Mesothelial cell of epicardium (in vitro differentiated cells): ENCODE measurements at places on chromosomes 11 and 22. TPM values are rescaled to one million over a fixed set of nuclear protein-coding genes. Genes with fewer than 3 reads are reported as not detected.
A peak's percentile ranks its signal among the peaks of the same experiment; 100 is the strongest.

DNA sequence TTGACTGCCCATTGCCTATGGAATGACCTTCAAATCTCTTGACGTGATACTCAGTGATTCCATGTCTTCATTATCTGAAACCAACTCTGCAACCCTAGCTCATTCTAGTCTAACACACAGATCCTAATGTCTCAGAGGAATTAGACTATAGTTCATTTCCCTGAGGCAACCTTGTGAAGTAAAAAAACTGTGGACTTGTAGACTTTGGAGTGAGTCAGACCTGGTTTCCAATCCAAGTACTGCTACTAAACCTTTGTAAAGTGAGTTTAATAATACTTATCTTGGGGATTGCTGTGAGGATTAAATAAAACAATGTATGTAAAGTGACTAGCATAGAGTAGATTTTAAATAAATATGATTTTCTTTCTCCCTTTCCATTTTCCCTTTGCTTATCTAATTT, 226.1 kb downstream of the BLID start:
- H3K36me3 ChIP-seq = no peaks in the 10 kb centered on the region
- no peak for DNase-seq
- H3K4me1 ChIP-seq = peaks cover 37% of the 10 kb centered on the region
- no peak overlapping the region for H3K27ac ChIP-seq

DNA sequence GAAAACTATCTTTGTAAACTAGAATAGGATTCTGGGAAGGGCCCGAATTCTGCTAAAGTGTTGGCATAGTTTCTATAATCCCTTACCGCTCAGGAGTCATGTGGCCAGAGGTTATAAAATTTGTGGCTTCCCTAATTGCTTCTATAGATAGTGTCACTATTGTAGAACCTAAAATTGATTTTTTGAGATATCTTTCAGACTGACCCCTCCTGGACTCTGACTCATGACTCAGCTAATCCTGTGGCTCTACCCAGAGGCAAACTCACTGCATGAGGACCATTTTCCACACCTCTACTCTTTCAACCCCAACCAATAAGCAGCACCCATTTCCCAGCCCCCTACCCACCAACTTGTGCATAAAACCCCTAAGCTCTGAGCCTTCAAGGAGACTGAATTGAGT, 61.8 kb upstream of the PRSS23 start:
- peaks cover 43% of the 10 kb centered on the region for H3K4me1 ChIP-seq
- H3K27ac ChIP-seq = no peak overlapping the region
- H3K4me3 ChIP-seq = no peak overlapping the region
- DNase-seq = no peak
- peaks cover 3% of the 10 kb centered on the region for H3K27me3 ChIP-seq

GRCh38 chr22:24474649-24475255, 20.4 kb upstream of the UPB1 start:
- no peak overlapping the region for H3K4me3 ChIP-seq
- H3K4me1 ChIP-seq = peaks cover 14% of the 10 kb centered on the region
- no peaks in the 10 kb centered on the region for H3K27me3 ChIP-seq

- DNase-seq = no peak
- H3K4me3 ChIP-seq = no peak overlapping the region
- no peaks in the 10 kb centered on the region for H3K4me1 ChIP-seq
- peaks cover 13% of the 10 kb centered on the region for H3K27me3 ChIP-seq
These were observed 21.1 kb downstream of the RFPL3 start for GRCh38 chr22:32378707-32379272.

- H3K36me3 ChIP-seq = no peaks in the 10 kb centered on the region
- H3K27me3 ChIP-seq = no peaks in the 10 kb centered on the region
- H3K4me1 ChIP-seq = no peaks in the 10 kb centered on the region
- no peak overlapping the region for H3K4me3 ChIP-seq
- DNase-seq = no peak
- H3K27ac ChIP-seq = no peak overlapping the region
These were observed 2.0 kb upstream of the SAA1 start for GRCh38 chr11:18264035-18264434.

DNA sequence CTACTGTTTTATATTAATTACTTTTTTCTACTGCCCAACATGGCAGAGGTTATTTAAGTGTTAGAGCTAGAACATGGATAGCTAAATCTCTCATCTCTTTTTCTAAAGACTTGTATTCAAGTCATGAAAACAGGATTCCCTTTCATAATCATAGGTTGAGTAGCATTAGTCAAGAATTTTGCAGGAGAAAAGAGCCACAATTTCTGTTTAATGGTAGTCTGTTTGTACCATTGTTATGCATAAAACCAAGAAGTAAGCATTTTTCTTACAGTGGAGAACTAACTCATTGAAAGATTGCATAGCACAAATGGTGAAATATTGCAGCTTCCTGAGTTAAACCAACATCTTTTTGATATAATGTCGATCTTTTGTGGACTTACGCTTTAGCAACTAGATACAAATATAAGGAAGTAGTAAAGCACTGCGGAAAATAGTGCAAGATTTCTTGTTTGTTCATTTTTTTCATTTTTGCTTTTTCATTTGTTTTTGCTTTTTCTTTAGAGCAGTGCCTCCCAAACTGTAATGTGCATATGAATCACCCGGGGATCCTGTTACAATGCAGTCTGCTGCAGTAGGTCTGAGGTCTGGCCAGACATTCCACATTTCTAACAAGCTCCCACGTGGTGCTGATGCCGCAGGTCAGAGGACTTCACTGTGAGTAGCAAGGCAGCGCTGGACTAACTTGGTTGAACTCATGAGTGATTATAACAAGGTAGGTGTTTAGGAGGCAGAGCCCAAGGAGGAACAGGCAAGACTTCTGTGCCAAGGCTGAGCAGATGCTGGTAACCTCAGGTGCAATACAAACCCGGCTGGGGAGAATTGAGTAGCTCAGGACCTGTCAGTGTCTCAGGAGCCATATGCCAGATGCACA, 4.6 kb downstream of the ETS1 start:
- H3K27ac ChIP-seq = peak overlapping the region; percentile 47
- no peaks in the 10 kb centered on the region for H3K36me3 ChIP-seq
- peaks cover 31% of the 10 kb centered on the region for H3K27me3 ChIP-seq
- no peak for DNase-seq

DNA sequence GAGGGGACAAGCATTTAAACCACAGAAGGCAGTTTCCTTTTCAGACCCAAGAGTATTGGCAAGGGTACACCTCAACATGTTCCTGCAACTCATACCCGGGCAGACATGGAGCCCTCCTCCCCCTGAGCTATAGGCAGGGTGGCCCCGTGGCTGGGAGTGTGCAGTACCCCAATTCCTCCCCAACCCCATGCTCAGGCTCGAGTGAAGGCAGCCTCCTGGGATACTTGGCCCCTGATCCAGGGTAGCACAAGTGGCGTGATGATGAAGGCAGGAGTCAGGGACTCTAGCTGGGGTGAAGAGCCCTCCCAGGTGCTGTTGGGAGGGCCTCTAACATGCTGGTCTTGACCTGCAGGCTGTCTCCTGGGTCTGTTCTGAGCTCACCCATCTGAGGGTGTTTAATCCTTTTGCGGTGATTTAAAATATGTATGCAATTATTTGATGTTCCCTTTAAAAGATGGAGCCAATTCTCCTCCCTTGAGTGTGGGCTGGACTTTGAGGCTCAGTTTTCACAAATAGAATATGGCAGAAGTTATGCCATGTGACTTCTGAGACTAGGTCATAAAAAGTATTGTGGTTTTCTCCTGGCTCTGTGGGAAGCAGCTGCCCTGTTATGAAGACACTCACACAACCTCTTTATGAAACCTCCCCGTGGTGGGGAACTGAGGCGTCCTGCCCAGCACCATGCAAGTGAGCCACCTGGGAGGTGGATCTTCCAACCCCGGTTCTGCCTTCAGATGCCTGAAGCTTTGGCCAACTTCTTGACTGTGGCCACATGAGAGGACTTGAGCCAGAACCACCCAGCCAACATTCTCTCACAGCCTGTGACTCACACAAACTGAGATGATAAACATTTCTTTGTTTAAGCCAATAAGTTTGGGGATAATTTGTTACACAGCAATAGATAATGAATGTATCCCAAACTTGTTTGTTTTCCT, 54.7 kb upstream of the NECTIN1 start:
- H3K36me3 ChIP-seq = no peaks in the 10 kb centered on the region
- H3K27ac ChIP-seq = no peak overlapping the region
- H3K27me3 ChIP-seq = peaks cover 10% of the 10 kb centered on the region
- DNase-seq = no peak

GRCh38 chr11:2444821-2445745, at the start of gene KCNQ1:
KCNQ1 (plus strand) TSS chr11:2445008; CDS start chr11:2445099, 91 bp downstream.
- peak within 1 kb of the TSS; percentile 66 for H3K4me3 ChIP-seq
- H3K36me3 ChIP-seq = no peaks in the 10 kb centered on the region
- peaks cover 15% of the 10 kb centered on the region for H3K4me1 ChIP-seq

GRCh38 chr11:85665733-85666132, 804 bp upstream of the CREBZF start:
- H3K4me1 ChIP-seq = peaks cover 26% of the 10 kb centered on the region
- peak overlapping the region; percentile 64 for H3K27ac ChIP-seq
- H3K36me3 ChIP-seq = peaks cover 6% of the 10 kb centered on the region
- peak overlapping the region; percentile 32 for H3K4me3 ChIP-seq
- no peak for DNase-seq
- H3K27me3 ChIP-seq = no peaks in the 10 kb centered on the region

GRCh38 chr11:30478923-30479322, 107.2 kb downstream of the MPPED2 start:
- peaks cover 72% of the 10 kb centered on the region for H3K4me1 ChIP-seq
- peaks cover 25% of the 10 kb centered on the region for H3K36me3 ChIP-seq
- no peaks in the 10 kb centered on the region for H3K27me3 ChIP-seq
- DNase-seq = no peak
- H3K27ac ChIP-seq = peak overlapping the region; percentile 76

DNA sequence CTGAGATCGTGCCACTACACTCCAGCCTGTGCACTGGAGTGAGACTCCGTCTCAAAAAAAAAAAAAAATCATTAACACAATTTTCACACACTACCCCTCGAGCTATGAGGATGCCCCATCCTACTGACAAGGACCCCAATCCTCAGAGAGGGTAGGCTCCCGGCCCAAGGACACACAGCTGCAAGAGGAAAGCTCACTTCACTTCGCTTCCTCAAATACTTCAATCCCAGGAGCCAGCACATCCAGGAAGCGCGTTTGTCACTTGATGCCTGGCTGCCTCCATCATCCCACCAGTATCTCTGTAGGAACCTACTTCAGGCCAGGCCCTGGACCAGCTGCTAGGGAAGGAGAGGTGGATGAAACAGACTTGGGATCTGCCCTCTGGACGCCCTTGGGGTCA, 144.0 kb downstream of the CRYBB2 start:
- DNase-seq = no peak
- H3K4me1 ChIP-seq = no peaks in the 10 kb centered on the region
- H3K4me3 ChIP-seq = no peak overlapping the region

DNA sequence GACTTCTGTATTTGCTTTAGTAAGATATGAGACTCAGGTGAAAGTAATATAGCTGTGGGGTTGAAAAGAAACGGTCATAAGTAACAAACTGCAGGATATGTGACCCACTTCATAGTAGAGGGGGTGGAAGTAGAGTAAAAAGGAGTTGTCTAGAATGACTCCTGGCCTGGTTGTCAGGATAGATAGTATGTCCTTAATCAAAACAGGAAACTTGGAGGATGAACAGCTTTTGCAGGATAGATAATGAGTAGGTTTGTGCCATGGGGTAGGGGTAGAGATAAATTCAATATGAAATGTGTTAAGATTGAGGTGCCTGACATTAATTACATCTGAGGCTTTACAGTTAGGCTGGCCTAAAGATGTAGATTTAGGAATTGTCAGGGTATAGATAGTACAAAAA, 47.0 kb upstream of the B3GNT6 start:
- no peak overlapping the region for H3K4me3 ChIP-seq
- H3K27ac ChIP-seq = no peak overlapping the region
- H3K4me1 ChIP-seq = peaks cover 3% of the 10 kb centered on the region
- H3K27me3 ChIP-seq = no peaks in the 10 kb centered on the region

DNA sequence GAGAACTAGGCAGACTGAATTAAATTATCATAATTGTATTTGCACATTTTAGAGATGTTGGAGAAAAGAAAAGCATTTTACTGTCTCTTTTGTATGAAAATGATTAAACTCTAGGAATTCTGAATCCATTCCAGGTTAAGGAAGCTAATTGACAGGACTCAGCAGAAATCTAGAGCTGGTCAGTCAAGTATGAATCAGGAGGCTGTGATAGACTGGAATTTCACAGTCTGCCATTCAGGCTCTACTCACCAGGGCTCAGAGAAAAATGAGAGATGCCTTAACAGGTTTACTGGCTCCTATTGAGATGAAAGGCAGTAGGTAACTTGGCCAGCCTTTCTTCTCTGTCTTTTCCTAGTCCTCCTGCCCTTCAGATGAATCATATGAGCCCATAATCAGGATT, 693.9 kb upstream of the CHORDC1 start:
- no peaks in the 10 kb centered on the region for H3K36me3 ChIP-seq
- peaks cover 26% of the 10 kb centered on the region for H3K4me1 ChIP-seq
- no peak overlapping the region for H3K4me3 ChIP-seq
- no peak overlapping the region for H3K27ac ChIP-seq
- no peak for DNase-seq
- H3K27me3 ChIP-seq = no peaks in the 10 kb centered on the region

DNA sequence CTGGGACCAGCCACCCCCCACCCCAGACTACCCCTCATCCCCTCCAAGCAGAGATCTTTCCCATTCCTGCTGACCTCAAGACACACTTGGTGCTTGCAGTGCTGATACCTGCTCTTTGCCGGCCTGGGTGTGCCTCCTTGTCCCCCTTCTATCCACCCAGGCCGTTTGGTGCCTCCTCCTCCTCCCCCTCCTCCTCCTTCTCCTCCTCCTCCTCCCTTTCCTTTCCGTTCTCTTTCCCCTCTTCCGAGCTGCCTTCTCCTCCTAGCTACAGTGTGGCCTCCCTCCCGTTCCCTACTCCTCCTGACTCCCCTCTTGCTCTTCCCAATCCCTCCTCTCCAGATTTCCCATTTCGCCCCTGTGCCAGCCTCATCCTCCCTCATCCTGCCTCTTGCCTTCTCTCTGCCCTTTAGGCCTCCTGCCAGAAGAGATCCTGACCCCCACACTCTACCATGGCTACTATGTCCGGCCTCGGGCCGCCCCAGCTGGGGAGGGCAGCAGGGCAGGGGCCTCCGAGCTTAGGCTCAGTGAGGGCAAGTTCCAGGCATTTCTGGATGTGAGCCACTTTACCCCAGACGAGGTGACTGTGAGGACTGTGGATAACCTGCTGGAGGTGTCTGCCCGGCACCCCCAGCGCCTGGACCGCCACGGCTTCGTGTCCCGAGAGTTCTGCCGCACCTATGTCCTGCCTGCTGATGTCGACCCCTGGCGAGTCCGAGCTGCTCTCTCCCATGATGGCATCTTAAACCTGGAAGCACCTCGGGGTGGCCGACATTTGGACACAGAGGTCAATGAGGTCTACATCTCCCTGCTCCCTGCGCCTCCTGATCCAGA, 712 bp downstream of the HSPB2 start:
- H3K36me3 ChIP-seq = no peaks in the 10 kb centered on the region
- DNase-seq = no peak
- peaks cover 4% of the 10 kb centered on the region for H3K27me3 ChIP-seq
- H3K4me1 ChIP-seq = peaks cover 31% of the 10 kb centered on the region
- no peak overlapping the region for H3K27ac ChIP-seq
- H3K4me3 ChIP-seq = no peak overlapping the region

- H3K27me3 ChIP-seq = no peaks in the 10 kb centered on the region
- DNase-seq = no peak
- peaks cover 3% of the 10 kb centered on the region for H3K4me1 ChIP-seq
- H3K36me3 ChIP-seq = peaks cover 22% of the 10 kb centered on the region
These were observed 8.2 kb downstream of the ZBED4 start for GRCh38 chr22:49861642-49862495.

The JHY gene
- total RNA-seq = 6.4 to 7.4 TPM (median 6.8 TPM) in 3 replicates

The CASP1 gene
- 2.7 to 4.9 TPM (median 2.8 TPM) in 3 replicates for total RNA-seq

The RAB38 gene
- total RNA-seq = 44.3 to 48.4 TPM (median 46.7 TPM) in 3 replicates

The ACRV1 gene
- 0.25 TPM in 1 of 3 replicates, not detected in the others for total RNA-seq

The CAVIN3 gene
- total RNA-seq = 15.3 to 16.4 TPM (median 16.3 TPM) in 3 replicates

The BRSK2 gene
- total RNA-seq = 4.6 to 6.8 TPM (median 4.9 TPM) in 3 replicates
